NCI-H2171 treated with DMSO at 0.1 percent for 48 hours (cell line): ENCODE measurements at places on chromosomes 11 and 22.

DNA sequence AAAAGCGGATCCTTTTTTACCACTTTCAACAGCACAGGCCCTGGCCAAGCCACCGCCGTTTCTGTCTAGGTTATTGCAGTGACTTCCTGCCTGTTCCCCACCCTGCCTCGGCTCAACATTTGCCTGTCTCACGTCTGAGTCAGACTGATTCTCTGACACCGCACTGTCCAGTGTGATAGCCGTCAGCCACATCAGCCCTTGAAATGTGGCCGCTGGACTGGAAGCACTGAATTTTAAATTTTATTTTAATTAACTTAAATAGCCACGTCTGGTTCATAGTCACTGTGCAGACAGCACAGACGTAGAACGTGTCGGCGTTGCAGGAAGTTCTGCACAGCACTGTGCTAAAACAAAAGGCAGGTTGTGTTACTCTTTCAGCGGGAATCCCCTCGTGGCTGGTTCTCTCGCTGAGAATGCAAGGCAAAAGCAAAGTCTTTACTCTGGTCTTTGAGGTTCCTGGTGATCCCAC is 56.3 kb upstream of the ADSL start:
- no peak for DNase-seq

GRCh38 chr11:120147094-120147949 is 9.4 kb upstream of the TRIM29 start:
- no peak for DNase-seq

GRCh38 chr11:66749091-66749490 is 20.1 kb upstream of the SPTBN2 start:
- DNase-seq, result no peak

DNA sequence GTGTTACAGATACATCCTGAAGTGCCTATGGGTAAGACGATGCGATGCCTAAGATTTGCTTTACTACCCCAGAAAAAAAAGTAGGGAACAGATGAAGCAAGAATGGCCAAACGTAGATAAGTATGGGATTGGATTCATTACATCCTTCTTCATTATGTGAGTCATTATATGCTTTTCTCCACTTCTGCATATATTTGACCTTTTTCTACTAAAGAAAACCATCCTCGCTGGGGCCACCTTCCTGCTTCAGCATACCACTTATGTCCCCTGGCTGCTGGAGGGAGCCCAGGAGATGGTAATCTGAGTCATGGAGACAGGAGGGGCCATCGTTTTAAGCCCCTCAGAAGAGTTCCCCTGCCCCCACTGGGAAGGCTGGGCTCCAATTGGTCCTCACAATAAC is 14.4 kb upstream of the KLHL35 start:
- DNase-seq, result no peak

GRCh38 chr11:114256176-114256966 is 39.8 kb upstream of the NNMT start:
- DNase-seq, result no peak

DNA sequence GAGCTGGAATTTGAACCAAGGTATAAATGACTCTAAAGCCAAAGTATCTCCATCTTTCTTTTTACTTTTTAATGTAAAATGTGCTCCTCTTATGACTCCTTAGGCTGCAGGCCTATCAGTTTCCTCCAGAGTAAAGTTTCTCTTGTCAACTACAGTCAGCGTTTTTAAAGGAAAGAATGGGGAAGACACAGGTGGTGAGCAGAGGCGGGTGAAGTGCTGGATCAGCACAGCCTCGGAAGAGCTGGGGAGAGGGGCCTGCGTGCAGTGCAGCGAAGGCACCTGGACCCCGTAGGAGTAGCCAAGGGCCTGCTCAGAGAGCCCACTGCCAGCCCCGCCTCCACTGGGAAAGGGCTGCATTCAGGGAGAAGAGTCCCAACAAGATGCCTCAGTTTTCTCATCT is 48.8 kb upstream of the ALX4 start:
- DNase-seq, result no peak

GRCh38 chr11:117097389-117098268 is 599 bp downstream of the SIK3 start:
- DNase-seq, result peak; percentile 57

GRCh38 chr11:57425565-57426438 is 1.1 kb downstream of the SLC43A3 start:
- no peak for DNase-seq

DNA sequence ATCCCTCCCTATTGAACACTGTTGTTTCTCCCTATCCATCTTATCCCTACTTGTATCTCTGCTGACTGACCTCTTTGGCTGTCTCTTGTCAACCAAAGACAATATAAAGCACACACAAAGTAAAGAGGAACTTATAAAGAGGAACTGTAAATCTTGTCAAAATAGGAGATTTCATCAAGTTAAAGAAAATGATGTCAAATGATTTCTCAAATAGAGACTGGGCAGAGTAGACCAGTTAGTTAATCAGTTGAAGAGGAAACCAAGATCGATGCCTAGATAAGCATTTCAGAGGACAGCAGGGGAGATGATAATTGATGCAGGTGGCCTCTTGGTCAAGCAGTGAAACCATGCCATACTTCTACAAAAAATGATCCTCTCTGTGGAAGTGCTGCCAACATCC is 22.7 kb downstream of the KCNQ1OT1 start:
- no peak for DNase-seq

GRCh38 chr22:32854351-32854804 is 52.9 kb downstream of the TIMP3 start:
- DNase-seq, result no peak

DNA sequence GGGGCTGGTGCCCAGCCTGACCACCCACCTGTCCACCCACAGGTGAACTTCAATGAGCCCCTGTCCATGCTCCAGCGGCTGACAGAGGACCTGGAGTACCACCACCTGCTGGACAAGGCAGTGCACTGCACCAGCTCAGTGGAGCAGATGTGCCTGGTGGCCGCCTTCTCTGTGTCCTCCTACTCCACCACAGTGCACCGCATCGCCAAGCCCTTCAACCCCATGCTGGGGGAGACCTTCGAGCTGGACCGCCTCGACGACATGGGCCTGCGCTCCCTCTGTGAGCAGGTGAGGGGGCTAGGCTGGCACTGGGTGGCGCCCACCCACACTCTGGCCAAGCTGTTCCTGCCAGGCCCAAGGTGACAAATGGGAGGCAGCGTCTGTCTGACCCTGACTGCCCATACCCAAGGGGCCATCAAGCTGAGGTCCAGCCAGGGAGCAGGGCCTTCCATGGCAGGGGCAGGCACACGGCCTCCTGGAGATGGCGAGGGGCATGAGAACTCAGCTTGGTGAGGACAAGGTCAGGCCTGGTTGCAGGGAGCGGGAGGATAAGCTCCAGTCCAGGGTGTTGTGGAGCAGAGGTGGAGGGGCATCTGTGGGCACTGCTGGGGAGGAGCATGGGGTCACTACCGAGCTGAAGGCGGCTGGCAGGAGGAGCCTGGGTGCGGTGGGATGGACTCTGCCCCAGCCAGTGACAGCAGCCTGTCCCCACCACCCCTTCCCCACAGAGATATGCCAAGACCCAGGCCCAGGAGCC is 77.7 kb downstream of the MORC2 start:
- DNase-seq, result no peak

DNA sequence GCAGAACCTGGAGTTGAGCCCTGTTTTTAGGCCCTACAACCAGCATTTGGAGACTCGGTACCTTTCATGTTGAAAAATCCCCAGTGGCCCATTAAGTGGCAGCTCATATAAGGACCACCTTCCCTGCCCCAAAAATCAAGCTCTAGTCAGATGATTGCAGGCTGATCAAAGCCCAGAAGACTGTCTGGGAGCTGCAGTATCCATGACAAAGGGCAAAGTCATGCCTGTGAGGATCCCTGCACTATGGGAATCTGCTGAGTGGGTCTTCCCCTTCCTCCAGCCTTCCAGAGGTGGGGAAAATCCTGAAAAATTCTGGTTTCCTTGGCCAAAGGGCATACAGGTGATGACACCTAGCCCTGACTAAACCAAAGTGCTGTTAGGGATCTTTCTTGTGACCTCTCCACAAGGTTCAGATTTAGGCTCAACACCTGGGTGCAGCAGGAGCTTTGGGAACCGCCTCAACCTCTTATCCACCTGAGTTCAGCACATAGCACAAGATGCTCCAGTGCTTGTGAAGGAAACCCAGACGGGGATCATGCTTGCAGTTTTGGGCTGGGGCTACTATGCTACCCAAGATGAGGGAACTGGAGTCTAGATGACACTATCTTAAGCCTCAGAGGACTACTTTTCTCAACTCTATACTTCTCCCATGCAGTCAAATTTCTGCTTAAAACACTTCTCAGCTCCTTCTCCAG is 1.2 kb upstream of the TRIM3 start:
- no peak for DNase-seq

DNA sequence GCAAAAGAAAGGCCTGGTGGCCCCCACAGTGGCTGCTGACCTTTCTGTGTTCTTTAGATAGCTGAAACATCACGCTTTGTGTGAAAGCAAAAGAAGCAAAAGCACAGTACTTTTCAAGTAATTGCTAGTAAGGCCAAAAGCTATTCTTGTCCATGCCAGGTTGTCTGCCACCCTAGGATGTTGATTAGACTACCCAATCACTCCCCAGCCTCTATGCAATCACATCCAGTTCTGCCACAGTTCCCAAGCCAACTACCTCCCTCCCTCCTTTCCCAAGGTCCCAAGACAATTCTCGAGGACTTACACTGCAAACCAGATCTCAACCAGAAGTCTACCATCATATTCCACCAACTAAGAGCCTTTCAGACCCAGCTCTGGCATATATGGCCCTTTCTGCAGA is 46.2 kb downstream of the RDX start:
- DNase-seq, result no peak

GRCh38 chr11:134845474-134846327 is 433.7 kb upstream of the B3GAT1 start:
- no peak for DNase-seq

DNA sequence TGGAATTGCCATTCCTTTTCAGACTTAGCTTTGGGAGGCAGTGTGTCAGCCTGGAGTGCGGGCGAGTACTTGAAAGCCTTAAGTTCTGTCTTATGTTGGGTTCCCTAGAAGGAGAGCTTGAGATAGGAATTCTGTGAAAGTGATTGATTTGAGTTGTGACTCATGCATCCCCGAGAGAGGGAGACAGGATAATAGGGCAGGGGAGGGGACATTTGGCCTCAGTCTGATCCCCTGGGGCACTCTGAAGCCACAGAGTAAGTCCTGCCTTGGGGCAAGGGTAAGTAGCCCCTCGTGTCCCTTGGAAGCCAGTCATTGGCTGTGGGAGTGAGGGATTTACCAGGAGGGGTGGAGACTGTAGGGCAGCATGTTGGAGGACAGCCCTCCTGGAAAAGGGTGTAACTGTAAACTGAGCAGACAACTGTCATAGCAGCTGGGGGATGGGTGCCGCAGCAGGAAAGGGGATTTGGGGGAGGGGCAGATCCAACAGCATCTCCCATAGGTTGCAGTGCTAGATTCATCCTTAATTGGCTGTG is 44.0 kb downstream of the KIAA1671 start:
- DNase-seq, result peak; percentile 91

GRCh38 chr11:96014217-96014616 is 90.3 kb upstream of the MTMR2 start:
- no peak for DNase-seq

DNA sequence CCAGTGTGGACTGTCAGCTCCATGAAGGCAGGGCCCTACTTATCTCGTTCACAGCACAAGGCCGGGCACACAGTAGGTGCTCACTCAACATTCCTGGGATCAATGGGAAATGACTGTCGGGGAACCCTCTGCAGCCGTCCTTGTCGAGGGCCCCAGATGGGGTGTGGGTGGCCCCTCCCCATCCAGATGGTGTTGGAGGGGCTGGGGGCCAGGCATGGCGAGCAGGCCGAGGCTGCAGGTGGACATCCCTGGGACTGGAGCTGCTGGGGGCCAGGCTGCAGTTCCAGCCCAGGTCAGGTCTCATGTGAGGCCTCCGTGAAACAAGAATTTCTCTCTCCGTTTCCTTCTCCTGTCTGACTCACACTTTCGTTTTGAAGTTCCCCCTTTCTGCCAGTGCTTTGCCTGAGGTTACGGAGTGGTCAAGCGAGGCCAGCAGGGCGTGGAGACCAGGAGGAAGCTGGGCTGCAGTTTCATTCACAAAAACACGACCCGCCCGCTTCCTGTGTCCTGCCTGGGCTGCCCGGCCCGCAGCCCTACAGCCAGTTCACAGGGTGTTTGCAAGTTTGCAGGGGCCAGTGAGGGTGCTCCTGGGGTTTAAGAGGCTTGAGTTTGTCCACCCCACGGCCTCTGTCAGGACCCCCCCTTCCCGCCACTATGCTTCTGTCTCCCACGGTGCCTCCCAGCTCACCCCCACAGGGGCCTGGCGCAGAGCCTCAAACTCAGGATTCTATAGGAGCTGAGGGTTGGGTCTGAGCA is 4.5 kb downstream of the MYEOV start:
- DNase-seq, result no peak

- DNase-seq, result no peak
Measured at GRCh38 chr11:15988693-15989231, 367.6 kb downstream of the SOX6 start.

DNA sequence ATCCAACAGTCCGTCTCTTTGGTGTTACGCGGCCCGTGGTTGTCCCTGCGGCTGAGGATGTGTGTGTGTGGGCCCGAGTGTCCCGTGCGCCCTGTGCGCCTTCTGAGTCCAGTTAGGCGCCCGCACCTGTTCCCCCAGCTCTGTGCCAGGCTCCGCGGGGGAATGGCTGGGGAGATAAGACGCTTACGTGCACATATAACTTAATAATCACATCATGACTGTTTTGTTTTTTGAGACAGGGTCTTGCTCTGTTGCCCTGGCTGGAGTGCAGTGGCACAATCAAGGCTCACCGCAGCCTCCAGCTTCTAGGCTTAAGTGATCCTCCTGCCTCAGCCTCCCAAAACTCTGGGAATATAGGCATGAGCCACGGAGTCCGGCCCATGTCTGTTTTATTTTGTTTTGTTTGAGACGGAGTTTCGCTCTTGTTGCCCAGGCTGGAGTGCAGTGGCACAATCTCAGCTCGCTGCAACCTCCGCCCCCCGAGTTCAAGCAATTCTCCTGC is 817 bp downstream of the ARL2 start:
- DNase-seq, result no peak

GRCh38 chr11:93559681-93560080 is 16.5 kb upstream of the SMCO4 start:
- no peak for DNase-seq

GRCh38 chr11:119585043-119585781 is 143.8 kb downstream of the NECTIN1 start:
- DNase-seq, result peak; percentile 70

DNA sequence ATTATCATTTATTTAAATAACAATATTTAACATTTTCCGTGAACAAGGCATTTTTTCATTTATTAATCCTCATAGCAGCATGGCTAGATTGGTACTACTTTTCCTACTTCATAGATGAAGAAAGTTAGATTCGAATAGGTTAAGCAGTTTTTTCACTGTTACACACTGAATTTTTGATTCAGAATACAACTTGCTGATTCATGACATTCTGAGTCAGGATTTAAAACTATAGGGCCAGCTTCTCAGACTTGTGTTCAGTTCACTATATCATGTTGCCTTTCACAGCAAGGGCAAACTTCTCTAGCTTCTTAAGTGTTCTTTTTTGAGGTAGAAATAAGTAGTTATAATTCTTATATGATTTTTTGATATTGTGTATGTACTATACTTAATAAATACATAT is 31.5 kb downstream of the CYP2R1 start:
- DNase-seq, result no peak

GRCh38 chr11:9974375-9974774 is 310.5 kb downstream of the SWAP70 start:
- no peak for DNase-seq
